Tibial artery (tissue), 4 donors: ENCODE measurements at places on chromosomes 2 and 18.

DNA sequence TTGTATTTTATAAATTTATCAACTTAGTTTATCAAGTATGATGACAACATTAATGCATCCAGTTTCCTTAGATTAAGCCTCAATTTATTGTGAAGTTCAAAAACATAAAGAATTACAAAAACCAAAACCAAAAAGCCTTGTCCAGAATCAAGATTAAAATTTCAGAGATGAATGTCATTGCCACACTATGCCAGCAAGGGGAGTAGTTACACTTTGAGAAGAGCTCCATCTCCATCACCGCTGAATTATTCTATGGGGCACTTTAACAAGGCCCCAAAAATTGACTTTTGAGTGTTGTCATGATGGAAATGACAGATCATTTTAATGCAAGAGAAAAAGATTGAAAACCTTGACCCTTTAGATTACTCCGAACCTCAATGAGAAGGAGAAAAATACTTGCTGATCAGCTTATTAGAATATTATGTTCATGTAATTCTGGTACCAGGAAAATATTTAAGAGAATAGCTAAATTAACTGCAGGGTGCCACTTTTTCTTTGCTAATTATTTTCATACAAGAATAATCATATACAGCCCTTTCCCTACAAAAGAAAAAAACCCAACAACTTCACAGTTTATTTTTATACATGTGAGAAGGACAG, 152.5 kb upstream of the AQP4 start:
- no peaks in the 10 kb centered on the region for H3K27me3 ChIP-seq
- H3K4me1 ChIP-seq, result no peaks in the 10 kb centered on the region
- H3K27ac ChIP-seq, result no peak overlapping the region
- DNase-seq, result no peak

DNA sequence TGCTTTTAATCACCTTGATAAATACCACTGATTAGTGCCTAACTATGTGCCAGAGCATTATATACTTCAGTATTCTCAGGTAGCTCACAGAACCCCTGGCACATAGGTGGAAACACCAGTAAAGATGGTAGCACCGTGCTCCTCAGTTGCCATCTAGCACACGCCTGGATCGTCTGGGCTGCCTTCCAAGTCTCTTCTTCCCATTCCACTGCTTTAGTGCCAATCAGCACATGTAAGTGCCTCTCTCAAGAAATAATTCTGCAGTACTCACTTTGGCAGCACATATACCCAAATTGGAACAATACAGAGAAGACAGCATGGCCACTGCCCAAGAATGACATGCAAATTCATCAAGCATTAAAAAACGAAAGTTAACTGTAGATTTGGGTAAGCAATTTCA, 13.0 kb downstream of the POLR2D start:
- no peaks in the 10 kb centered on the region for H3K27me3 ChIP-seq
- peaks cover 43% of the 10 kb centered on the region for H3K36me3 ChIP-seq
- no peak overlapping the region for H3K27ac ChIP-seq
- DNase-seq, result no peak
- no peaks in the 10 kb centered on the region for H3K4me1 ChIP-seq

- H3K27me3 ChIP-seq, result no peaks in the 10 kb centered on the region
- H3K4me3 ChIP-seq, result no peak overlapping the region
- no peaks in the 10 kb centered on the region for H3K36me3 ChIP-seq
- no peaks in the 10 kb centered on the region for H3K4me1 ChIP-seq
Measured at GRCh38 chr2:135831180-135831812, 5.7 kb downstream of the LCT start.

DNA sequence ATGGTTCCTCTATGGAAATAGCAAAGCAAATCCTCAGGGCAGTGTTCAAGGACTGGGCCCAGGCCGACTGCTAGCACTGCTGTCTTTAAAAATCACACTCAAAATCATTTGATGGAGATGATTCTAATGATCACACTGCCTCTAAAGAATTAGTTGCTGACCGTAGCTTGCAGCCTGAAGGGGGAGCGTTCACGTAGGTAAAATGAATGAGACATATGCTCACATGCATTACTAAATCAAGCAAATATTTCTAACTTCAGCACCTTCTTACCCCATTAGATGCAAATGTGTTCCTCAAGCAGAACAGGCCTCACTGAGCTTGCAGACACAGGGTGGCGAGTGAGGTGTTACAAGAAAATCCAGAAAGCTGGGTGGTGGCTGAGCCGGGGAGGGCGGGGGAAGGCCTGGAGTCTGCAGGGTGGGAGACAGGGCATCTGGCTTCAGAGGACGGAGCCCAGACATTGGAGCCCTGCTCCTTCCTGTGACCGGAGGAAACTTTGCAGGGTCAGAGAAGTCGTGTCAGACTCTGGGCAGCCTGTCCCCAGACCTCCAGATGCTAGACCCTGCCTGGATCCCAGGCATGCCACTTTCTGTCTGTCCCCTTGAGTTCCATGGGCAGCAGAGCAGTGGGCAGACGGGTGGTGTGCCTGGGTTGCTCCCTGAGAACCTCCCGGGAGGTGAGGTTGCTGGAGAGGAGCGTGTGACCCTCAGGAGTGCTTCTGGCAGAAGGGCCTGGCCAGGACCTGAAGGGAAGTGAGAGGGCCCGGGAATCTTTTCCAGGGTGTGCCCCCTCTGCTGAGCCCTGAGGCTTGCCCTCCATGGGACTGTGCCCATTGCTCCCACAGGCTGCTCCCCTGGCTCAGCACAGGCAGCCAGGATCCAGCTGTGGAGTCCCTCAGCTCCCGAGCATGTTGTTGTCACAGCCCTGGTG, 7.1 kb upstream of the NPPC start:
- H3K27me3 ChIP-seq, result peaks cover 29% of the 10 kb centered on the region
- H3K36me3 ChIP-seq, result no peaks in the 10 kb centered on the region
- no peak for DNase-seq
- H3K4me3 ChIP-seq, result no peak overlapping the region

DNA sequence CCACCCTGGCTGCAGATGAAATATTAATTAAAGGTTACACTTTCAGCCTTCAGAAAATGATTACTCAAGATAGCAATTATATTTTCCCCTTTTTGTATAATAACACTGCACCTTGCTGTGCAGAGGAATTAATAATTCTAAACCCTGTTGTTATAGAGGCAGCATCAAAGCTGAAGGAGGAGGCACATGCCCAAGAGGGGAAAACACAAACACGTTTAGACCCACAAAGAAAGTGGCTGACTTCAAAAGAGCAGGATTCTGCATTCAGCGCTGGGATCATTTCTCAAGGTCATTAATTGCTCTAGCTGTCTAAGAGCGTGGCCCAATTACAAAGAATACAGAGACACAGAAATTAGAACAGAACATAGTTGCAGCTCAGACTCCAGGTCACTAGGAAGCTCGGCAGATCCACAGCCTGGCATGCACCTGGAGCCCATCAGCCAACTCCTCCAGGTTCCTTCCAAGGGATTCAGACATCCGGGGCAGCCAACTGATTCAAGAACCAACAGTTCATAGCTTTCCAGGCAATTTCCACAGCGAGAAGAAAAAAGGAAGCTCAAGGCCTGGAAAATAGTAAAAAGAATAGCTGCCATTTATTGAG, 102.3 kb upstream of the ID2 start:
- H3K4me3 ChIP-seq, result no peak overlapping the region
- DNase-seq, result no peak
- H3K36me3 ChIP-seq, result no peaks in the 10 kb centered on the region
- H3K4me1 ChIP-seq, result peaks cover 32% of the 10 kb centered on the region
- no peak overlapping the region for H3K27ac ChIP-seq

- no peak overlapping the region for H3K27ac ChIP-seq
- no peaks in the 10 kb centered on the region for H3K4me1 ChIP-seq
- H3K36me3 ChIP-seq, result no peaks in the 10 kb centered on the region
Measured at GRCh38 chr2:233691443-233692433, 952 bp upstream of the UGT1A6 start.

- no peak overlapping the region for H3K27ac ChIP-seq
- no peaks in the 10 kb centered on the region for H3K27me3 ChIP-seq
Measured at GRCh38 chr18:22344445-22344844, 73.3 kb downstream of the CTAGE1 start.

DNA sequence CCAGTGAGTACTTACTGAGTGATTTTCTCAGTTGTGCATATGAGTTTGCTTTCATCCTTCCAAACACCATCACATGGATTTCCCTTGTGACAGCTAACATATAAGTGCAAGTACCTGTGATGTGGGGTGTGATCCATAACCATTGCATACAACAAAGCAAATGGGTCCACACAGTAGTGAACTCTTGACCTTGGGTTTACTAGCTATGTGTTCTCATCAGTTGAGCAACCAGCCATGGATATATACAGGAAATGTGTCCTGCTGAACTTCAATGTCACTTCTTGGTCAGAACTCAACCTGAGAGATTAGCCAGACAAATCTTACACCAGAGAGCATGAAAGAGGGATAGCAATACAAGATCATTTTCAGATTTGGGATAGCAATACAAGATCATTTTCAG, 420.9 kb upstream of the KCNH7 start:
- no peaks in the 10 kb centered on the region for H3K36me3 ChIP-seq
- H3K27me3 ChIP-seq, result no peaks in the 10 kb centered on the region
- no peak for DNase-seq
- H3K27ac ChIP-seq, result no peak overlapping the region
- no peak overlapping the region for H3K4me3 ChIP-seq

GRCh38 chr18:12017081-12017480, 35.8 kb downstream of the IMPA2 start:
- peaks cover 43% of the 10 kb centered on the region for H3K36me3 ChIP-seq
- no peak overlapping the region for H3K27ac ChIP-seq
- H3K4me3 ChIP-seq, result no peak overlapping the region
- no peak for DNase-seq
- no peaks in the 10 kb centered on the region for H3K27me3 ChIP-seq

DNA sequence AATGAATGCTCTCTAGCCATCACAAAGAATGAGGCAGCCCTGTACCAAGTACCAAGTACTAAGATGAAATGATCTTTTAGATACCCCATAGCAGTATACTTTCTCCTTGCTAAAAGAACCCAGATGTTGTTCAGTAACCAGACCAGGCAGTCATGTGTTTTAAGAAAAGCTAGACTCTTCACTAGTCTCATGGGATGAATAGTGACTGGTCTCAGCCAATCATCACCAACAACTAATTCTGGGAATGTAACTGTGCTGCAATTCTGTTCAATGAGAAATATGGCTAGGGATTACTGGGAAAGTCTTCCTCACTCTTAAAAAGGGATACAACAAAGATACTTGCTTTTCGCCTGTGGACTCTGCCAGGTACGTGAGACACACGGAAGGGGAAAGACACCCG, 29.5 kb downstream of the MBOAT2 start:
- no peak overlapping the region for H3K4me3 ChIP-seq
- H3K4me1 ChIP-seq, result no peaks in the 10 kb centered on the region
- H3K36me3 ChIP-seq, result no peaks in the 10 kb centered on the region
- H3K27ac ChIP-seq, result no peak overlapping the region
- DNase-seq, result no peak
- H3K27me3 ChIP-seq, result no peaks in the 10 kb centered on the region

DNA sequence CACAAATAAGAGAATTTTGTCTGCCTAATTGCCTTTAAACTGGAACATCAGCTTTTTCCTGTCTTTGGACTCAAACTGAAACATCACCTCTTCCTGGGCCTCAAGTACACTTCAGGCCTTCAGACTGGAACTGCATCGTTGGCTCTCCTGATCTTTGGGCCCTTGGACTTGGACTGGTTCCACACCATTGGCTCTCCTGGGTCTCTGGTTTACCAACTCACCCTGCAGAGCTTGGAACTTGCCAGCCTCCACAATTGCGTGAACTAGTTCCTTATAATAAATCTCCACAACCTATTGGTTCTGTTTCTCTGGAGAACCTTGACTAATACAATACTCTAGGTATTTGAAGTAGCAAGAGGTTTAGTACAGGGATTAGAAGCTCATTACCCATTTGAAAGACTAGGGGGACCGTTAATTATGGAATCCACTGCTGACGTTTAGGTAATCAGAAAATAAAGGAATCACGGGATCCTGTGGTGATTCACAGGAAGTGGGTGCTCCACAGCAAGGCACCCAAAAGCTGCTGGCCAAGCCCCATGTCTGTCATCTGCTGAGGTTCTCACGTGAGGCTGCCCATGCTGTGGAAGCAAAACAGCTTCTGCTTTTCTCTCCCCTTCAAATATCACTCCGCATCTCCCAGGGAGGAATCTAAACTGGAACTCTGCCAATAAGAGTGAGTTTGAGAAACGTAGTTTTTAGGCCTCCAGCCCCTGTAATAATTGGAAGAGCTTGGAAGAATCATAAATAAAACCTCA, 20.0 kb upstream of the SGPP2 start:
- no peaks in the 10 kb centered on the region for H3K36me3 ChIP-seq
- H3K27me3 ChIP-seq, result no peaks in the 10 kb centered on the region
- H3K4me1 ChIP-seq, result no peaks in the 10 kb centered on the region
- no peak overlapping the region for H3K4me3 ChIP-seq
- no peak overlapping the region for H3K27ac ChIP-seq
- no peak for DNase-seq

GRCh38 chr2:169511818-169512217, 2.3 kb downstream of the KLHL41 start:
- no peaks in the 10 kb centered on the region for H3K36me3 ChIP-seq
- no peaks in the 10 kb centered on the region for H3K4me1 ChIP-seq
- no peak overlapping the region for H3K27ac ChIP-seq
- H3K4me3 ChIP-seq, result no peak overlapping the region
- no peaks in the 10 kb centered on the region for H3K27me3 ChIP-seq

- H3K27me3 ChIP-seq, result no peaks in the 10 kb centered on the region
- no peak overlapping the region for H3K27ac ChIP-seq
- no peaks in the 10 kb centered on the region for H3K36me3 ChIP-seq
Measured at GRCh38 chr2:75233965-75234364, 34.6 kb upstream of the TACR1 start.

- peak overlapping the region; percentile 68 for H3K27ac ChIP-seq
- no peak for DNase-seq
- H3K4me1 ChIP-seq, result peaks cover 100% of the 10 kb centered on the region
- H3K4me3 ChIP-seq, result peak overlapping the region; percentile 7
- no peaks in the 10 kb centered on the region for H3K27me3 ChIP-seq
- H3K36me3 ChIP-seq, result no peaks in the 10 kb centered on the region
Measured at GRCh38 chr2:36408198-36408703, 52.7 kb downstream of the CRIM1 start.

DNA sequence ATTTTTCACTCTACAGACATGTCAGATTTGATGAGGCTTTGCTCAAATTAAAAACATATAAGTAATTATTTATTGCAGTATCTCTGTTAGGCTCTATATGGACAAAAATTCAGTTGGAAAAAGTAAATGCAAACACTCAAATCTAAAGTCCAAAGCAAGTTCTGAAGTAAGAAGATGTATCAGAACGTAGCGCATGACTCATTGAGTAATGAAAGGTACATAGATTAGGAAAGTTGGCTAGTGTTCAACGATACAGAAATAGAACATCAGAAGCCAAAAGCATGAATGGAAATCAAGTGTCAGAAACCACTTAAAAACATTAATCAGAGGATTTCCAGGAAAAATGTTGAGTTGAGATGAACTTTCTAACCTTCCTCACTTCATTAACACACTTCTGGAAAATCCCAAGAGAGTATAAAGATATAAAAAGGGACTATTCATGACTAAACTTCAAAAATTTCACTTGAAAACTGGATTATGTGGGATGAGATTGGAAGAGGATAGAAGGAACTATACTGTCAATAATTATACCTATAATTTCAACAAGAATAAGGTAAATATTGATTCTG, 494.1 kb downstream of the LRRTM4 start:
- no peaks in the 10 kb centered on the region for H3K27me3 ChIP-seq
- no peak overlapping the region for H3K4me3 ChIP-seq
- DNase-seq, result no peak
- no peaks in the 10 kb centered on the region for H3K36me3 ChIP-seq
- H3K4me1 ChIP-seq, result no peaks in the 10 kb centered on the region
